Fibroblast of skin of right quadriceps (primary cell): ENCODE measurements at places on chromosomes 1 and 21.

- no peak for DNase-seq
These were observed 9.8 kb upstream of the SLC19A1 start for GRCh38 chr21:45551783-45552695.

- peak; percentile 88 for DNase-seq
These were observed 28.5 kb upstream of the ECE1 start for GRCh38 chr1:21318714-21319159.

GRCh38 chr1:12336413-12336812 is 106.6 kb downstream of the VPS13D start:
- DNase-seq = no peak

DNA sequence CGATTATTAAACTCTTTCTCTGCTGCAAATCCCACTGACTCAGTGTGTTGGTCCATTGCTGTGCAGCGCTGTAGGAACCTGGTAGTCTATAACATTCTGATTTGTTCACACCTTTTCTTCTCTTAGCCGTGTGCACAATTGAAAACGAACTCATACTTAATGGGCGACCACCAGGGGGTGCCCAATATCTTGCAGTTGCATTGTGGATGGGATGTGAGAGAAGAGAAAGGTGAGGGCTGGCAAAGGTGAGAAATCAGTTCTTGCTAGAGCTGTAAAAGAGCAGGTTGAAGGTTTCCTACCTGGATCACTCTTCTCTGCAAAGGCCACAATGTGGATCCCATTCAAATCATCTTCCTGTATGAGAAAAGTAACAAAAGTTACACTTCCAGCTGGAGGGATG is 51.0 kb downstream of the CASQ2 start:
- peak; percentile 24 for DNase-seq

GRCh38 chr1:41434306-41434705 is 50.2 kb downstream of the EDN2 start:
- DNase-seq = no peak
